Activated CD4-positive, alpha-beta T cell treated with anti-CD3 and anti-CD28 coated beads, Interleukin-2, amount 10 ng/mL, durations not matched to agents 24 days and 14 days (primary cell): ENCODE measurements at places on chromosomes 3 and 15. TPM values are rescaled to one million over a fixed set of nuclear protein-coding genes. Genes with fewer than 3 reads are reported as not detected.

DNA sequence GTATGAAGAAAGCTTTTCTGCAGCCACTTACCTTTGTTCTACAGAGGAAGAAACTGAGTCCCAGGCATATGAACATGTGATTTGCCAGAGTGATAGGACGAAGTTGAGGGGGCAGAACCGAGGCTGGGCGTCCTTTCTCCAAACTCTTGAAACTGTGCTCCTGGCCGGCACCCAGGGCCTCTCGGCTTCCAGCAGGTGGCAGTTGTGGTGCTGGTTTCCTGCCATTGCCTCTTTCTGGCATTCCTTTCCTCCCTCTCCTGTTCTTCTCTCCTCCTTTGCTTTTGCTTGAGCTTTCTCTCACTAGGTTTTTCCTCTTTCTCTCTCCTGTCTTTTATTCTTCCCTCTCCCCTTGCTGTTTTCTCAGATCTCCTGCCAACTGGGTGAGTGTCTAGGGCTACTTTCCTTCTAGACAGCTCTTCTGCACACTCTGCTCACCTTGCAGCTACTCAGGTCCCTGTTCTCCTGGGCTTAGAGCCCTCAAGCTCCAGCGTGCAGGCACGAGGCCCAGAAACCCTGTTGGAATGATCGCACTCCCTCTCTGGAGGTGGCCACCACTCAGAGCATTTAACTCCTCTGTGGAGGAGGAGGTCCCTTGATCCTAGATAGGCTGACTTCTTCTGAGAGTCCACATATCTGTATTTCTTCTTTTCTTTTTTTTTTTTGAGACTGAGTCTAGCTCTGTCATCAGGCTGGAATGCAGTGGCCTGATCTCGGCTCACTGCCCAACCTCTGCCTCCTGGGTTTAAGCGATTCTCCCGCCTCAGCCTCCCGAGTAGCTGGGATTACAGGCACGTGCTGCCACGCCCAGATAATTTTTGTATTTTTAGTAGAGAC lies 26.2 kb downstream of the TRAK1 start:
- DNase-seq, result peak; percentile 67

The TAGLN3 gene
- 0.33 and 0.44 TPM in 2 replicates for total RNA-seq

GRCh38 chr3:191269289-191270085 lies 59.7 kb upstream of the CCDC50 start:
- DNase-seq, result no peak

DNA sequence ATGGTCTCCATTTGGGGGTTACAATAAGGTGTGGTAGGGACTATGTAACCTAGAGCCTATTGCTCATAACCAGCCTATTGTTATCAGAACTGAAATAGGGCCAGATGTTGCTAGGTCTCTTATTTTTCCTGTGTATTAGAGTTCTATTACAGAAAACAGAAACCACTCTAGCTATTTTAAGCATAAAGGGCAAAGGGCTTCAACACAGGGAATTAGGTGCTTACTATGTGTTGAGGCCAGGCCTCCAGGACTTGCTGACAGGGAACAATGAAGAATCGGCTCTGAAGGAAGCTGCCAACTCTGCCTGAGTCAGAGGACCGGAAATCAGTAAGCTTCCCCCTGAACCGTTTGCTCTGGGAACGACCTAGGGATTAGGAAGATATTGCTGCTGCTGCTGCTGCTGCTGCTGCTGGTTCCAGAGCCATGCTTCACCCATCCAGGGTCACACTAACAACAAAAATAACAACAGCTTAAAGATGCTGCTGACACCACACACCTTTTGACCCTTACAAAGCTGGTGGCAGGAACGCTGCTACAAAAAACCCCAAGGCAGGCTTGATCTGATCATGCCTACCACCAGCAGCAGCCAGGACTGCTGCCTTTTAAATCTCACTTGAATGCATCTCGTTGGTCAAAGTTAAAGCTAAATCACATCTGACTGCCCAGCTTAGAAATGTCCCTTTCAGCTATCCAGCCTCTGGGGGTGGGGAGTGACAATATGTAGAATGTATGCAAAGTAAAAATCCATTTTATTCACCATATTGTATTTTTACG lies 276.9 kb upstream of the IL12A start:
- no peak for DNase-seq
